ENCODE measurements at places on chromosomes 5 and 9.

DNA sequence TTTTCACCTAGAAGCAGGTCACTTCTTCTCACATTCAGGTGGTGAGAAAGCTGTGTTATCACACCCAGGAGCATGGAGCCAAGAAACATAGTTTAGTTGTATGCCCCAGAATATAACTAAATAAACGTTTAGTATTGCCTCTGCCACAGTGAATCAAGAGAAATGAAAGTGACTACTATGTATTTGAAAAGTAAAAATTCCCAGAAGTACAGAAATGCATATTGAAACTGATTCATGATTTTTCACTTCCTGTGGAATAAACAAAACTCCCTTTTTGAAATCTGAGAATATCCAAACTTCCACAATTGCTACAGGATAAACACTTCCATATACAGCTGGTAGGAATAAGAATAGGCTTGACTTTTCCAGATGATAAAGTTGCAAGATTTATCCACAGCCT is 15.3 kb upstream of the NINJ1 start:
- no peak for DNase-seq

DNA sequence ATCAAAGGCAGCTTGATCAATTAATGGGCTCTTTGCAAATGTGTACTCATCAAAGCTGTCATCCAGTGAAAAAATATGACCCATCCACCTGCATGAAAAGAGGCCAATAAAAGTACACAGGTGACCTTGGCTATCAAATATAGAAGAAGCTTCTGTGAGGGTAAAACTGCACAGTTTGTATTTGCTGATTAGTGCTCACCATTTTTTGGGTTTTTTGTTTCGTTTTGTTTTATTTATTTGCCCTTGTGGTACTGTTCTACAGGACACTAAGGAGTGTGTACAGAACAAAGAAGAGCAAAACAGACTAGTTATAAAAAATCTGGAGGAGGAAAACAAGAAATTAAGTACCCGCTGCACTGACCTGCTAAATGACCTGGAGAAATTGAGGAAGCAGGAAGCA is 101.3 kb downstream of the CNTLN start:
- DNase-seq: no peak

- DNase-seq: no peak
Measured at GRCh38 chr9:108212184-108212583, 643.6 kb downstream of the ACTL7B start.

GRCh38 chr5:95924720-95925377 is 36.8 kb downstream of the ELL2 start:
- DNase-seq: no peak

DNA sequence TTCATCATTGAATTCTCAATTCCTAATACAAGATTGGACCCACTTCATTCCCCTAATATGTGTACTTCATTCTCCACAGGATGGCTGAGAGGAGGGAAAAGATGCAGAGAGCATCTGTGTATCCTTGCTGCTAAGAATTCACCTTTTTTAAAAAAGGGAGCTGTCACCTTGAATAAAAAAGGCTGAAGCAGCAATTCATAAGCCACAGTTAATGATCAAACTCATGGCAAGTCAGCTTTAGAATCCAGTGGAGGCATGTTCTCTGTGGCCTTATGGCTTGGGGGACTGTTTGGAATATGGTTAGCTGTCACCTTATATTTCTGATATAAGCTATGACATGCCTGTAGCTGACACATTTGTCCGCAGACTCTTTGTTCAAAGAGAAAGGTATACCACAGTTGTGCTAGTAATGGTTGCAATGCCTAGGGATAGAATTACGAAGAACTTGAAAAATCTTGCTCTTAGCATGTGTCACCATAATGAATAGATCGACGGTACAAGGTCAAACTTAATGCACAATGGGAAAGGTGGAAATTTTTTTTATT is 256.8 kb upstream of the TNC start:
- no peak for DNase-seq

DNA sequence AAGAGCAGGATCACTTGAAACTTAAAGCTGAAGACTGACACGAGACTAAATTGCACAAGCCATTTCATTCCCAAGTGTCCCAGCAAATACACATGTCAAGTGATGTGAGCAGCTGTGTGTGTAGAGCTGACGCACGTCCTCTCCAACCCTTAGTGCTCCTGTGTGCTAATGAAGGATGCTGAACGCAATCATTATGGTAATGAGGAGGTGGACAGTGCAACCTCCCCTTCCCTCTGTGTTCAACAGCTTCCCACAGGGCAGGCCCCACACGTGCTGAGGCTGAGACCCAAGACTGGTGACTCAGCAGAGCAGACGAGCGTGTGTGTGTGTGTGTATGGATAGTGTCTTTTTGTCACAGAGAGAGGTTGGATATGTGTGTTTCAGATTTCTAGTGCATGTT is 702.1 kb downstream of the SEMA5A start:
- no peak for DNase-seq

DNA sequence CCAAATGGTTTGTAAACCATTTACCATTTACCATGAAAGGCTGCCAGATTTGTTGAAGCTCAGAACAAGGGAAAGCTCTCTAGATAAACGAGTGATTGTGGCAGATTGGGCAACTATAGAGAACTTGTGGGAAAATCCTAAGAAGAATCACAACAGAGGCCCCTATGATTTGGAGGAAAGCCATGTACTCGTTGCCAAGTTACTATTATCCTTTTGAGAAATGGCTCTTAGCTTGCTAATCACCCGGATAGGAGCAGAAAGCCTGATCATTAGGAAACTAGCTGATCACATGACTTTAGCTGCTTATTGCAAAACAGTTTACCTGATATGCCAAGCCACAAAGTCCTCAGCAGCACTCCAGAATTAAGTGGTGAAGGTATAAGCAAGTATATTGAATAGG is 23.5 kb upstream of the ATG10 start:
- no peak for DNase-seq

GRCh38 chr9:17905366-17905765 is 326.5 kb downstream of the SH3GL2 start:
- DNase-seq: no peak

- no peak for DNase-seq
Measured at GRCh38 chr9:94952565-94953373, 226.3 kb downstream of the AOPEP start.

DNA sequence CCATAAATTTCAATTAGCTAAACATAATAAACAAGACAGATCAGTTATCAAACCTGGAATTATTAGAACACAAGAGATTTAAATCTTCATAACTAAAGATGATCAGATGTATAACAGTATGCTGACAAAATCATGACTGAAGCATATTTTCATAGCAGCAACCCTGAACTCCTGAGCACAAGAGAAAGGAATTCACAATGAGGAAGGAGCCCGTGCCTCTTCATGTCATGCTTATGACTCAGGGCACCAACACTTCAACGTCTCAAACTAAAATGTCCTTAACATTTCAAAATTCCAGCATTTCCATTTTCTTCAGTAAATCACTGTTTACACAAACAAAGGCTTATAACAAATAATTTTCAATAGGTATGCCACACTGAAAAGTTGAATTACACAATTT is 6.7 kb downstream of the AP3B1 start:
- DNase-seq: no peak

DNA sequence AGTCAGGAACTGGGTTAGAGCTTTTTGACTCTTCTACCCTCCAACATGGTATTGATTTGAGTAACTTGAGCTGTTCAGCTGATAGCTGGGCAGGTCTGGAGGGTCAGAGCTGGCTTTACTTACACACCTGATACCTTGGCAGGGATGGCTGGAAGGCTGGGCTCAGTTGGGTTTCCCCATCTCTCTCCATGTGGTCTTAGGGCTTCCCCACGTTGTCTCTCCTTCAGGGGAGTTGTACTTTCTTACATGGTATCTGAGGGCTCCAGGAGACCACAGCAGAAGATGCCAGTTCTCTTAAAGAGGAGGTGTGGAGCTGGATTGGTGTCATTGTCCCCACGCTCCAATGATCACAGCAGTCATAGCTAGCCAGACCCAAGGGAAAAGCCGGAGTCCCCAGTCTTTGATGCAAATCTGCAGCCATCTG is 25.6 kb downstream of the ISOC1 start:
- DNase-seq: no peak

GRCh38 chr5:158559643-158560042 is 540.1 kb downstream of the EBF1 start:
- DNase-seq: no peak

GRCh38 chr5:176797456-176798050 is 12.8 kb upstream of the UNC5A start:
- no peak for DNase-seq

DNA sequence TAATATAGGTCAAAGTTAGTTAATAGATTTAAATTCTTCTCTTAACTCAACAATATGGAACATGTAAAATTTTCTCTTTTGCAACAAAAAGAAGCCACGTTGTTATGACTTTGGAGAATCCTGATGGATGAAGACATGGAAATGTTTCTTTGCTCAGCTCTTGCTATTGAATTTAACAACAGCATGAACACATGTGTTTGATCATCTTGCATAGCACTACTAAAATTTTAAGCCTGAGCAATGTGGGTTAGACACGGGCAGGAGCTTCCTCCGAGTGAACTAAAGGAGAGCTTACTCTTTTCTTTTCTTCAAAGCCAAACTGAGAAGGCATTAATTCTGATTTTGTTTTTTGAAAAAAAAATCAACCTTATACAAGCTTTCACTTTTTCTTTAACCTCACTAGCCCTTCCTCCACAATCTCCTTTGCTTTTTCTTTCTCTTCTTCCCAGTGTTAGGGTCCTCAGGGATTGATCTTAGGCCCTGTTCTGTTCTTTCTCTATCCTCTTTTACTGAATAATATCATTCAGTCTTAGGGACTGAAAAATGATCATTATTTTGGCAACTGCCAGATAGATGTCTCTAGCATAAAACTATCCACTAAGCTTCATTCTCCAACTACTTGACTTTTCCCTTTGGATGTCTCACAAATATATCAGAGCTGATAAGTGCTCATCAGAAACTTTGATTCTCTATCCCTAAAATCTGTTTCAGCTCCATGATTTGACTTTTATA is 36.9 kb downstream of the ADAMTS19 start:
- no peak for DNase-seq

DNA sequence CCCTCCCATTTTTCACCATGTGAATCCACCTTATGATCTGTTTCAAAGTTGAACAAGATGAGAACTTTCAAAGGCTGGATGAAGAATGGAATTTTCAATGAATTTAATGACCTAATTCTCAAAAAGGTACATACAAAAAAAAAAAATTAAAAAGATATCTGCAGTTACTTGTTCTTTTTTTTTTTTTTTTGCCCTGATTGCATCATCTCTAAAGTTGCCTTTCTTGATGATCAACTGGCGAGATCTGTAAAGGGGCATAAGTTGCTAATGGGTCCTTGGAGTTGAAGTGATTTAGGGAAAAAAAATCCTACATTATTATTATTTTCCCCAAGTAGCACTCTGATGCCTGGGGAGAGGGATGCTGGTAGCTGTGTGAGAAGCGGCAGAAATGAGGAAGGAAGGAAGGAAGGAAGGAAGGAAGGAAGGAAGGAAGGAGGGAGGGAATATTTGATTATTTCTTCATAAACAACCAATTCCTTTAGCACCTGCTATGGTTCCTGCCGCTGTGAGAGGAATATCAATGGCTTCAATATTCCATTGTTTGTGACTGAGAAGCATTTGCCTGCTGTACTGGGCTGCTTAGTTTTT is 48.8 kb upstream of the CD180 start:
- no peak for DNase-seq

- no peak for DNase-seq
Measured at GRCh38 chr5:132264546-132265335, 7.2 kb downstream of the PDLIM4 start.

DNA sequence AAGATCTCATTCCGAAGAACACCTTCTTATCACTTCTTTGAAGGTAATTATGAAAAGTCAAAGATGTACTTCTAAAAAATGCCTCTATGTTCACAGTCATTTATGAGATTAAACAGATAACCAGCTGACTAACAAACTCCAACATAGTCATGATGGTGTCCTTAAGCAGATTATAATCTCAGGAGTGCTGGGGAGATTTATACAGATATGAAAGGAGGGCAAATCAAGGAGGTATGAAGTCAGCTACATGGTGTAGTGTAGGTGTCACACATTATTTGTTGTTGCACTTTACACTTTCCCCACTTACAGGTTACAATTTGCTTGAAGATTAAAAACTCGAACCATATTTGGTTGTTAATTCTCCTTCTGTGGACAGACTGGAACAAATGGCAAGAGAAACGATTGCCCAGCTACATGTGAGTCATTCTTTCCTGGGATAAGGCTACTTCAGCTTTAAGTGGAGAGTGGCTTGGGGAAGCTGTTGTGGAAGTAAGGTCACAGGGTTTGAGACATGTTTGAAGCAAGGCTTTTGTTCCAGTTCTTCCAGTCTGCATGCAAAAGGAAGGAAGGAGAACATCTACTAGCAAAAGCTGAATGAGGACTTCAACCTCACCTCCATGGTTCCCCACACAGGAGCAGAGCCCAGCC is 320.1 kb downstream of the ADGRV1 start:
- no peak for DNase-seq

- DNase-seq: no peak
Measured at GRCh38 chr5:126965487-126965886, 64.9 kb downstream of the MARCHF3 start.

- DNase-seq: no peak
Measured at GRCh38 chr5:172834415-172835289, 601 bp downstream of the ERGIC1 start.

- DNase-seq: no peak
Measured at GRCh38 chr9:122346478-122347347, 24.1 kb upstream of the PTGS1 start.

GRCh38 chr5:83255268-83255667 is 177.9 kb downstream of the XRCC4 start:
- no peak for DNase-seq

DNA sequence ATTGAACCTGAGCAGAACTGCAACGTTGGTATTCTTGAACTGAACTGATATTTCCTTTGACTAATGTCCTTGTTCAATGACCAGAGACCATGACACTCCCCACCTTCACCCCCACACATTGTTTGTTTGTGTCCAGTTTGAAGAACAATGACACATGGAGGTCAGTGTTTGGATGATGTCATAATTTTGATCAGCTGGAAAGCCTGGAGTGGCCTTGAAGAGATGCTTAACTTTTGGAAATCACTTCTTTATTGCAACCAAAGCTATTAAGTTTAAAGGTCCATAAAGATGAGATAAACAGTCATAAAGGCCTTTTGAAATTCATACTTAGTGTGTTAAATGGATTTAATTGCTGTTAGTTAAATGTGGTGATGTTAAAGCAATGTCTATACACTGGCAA is 92.7 kb downstream of the TMC1 start:
- DNase-seq: no peak

DNA sequence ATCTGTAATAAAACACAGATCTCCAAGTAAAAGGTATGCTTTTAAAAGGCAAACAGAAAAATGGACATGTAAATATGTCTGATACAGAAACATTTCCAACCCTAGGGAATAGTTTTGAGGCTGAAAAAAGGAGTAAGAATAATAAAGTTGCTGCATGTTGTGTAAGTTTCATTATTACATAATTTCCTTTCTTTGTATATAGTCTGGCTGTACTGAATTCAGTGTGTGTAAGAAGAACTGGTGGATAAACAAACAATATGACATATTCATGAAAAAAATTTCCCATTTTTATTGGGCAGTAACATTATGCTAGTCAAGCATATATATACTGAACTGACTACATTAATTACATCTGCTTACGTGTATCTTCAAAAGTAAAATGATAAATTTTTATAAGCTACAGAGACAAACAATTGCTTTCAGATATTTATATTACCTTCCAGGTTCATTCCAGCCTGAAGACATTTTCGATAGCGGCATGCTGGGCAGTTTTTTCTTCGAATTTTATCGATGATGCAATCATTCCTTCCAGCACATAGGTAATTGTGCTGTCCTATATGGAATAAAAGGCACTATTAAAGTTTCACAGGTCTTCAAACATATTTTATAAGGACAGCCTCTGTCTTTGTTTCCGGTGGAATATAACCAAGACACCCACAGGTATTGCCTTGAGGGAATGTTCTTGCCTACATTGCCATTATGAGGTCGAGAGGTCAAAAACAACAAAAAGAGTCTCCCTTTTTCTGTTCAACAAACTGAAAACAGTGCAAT is 93.6 kb downstream of the NR3C1 start:
- no peak for DNase-seq

Data from Jurkat, Clone E6-1 (cell line).